ENCODE measurements at places on chromosomes 11 and 22.

DNA sequence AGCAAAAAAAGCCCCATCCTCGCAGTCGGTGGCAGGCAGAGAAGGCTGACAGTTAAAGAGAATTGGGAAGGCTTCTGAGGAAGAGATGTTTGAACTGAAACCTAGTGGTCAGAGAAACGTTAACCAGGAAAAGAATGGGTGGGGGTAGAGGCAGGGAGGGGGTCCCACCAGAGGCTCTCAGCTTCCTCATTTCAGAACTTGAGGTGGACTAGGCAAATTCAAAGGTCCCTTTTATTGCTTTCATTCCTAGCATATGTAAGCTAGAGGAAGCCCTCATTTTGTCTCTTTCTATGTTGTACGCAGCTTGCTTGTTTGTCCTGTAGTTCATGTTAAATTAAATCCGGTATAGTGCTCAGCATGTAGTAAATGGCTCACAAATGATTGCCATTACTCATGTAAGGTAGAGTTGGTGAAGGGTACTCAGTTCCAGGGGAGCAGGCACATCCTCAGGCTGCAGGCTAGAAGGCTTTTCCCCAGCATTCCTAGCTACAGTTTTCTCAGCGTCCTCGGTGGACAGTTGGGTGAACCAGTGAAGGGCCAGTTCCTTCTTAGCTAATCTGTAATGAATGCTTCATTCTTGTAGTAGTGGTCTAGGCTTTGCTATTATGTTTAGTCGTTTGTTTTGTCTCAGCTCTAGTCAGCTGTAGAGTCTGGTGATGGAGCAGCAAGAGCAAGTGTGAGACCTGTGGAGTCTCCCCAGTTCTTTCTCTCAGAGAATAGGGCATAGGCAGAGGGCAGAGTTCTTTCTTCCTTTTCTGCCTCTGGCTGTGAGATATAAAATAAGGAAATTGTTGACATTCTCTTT is 58.6 kb downstream of the UVRAG start:
- no peak for DNase-seq

DNA sequence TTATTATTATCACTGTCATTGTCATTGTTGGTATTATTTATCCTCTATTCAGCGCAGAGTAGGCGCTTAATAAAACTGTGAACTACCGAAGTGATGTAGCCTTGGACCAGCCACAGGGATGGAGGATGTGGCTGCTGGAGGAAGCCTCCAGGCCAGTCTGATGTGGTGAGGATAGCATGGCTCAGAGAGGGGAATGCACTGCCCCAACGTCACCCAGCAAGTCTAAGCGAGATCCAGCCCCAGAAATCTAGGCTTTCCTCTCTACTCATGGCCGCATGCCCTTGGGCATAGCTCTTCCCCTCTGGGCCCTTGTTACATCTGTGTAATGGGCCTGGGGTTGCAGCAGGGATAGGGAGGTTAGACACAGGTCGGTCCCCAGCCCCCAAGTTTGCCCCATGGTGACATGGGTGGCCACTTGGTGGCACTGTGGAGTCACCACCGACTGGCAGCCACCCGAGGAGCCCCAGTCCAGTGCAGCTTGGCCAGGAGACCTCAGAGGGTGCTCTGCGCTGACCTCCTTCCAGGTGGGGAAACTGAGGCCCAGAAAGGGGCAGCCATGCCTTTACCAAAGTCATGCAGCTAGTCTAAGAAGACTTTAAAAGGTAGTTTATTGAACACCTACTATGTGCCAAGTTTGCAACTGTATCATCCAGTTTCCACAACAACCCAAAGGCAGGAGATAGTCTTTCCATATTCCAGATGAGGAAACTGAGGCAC is 395.7 kb downstream of the MN1 start:
- DNase-seq: no peak

GRCh38 chr11:12017243-12017678 is 8.8 kb upstream of the DKK3 start:
- peak; percentile 70 for DNase-seq

DNA sequence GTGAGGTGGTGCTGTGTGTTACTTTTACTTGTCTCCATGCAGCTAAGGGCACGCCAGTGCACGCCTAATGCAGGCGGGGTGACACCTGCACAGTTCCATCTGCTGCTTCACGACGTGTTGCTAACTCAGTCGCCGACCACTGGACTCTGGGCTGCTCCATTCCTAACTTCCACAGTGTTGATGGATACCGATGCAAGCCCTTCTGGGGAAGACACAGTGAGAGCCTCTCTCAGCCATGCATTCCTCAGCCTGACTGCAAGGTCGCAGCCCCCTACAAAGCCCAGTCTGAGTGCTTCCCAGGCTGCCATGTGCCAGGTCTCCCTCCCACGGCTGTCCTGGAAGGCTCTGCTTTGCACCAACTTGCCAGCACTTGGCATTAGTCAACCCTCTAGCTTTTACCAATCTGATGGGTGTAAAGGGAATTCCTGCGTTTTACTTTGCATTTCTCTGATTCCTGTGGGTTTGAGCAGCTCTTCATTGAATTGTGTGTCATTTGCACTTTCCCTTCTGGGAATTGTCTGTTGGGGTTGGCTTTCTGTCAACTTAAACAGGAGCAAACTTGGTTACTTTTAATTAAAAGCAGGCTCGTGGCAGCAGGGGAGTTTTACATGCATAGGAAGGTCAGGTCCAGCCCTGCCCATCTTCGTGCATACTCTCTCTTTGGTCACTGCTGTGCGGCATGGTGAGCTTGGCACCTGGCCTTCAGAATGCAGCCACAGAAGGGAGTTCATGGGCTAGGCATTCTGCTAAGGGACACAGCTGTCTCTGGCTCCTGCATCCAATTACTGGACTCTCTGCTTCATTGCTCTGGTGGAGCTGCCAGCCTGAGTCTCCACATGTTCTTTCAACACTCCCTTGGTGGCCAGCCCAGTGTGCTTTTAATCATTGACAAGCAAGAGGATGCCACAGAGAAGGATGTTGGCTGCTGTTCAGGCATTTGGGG is 34.6 kb upstream of the SHANK2 start:
- peak; percentile 99 for DNase-seq

- DNase-seq: peak; percentile 85
Measured at GRCh38 chr11:126800009-126800408, 200.6 kb downstream of the KIRREL3 start.

DNA sequence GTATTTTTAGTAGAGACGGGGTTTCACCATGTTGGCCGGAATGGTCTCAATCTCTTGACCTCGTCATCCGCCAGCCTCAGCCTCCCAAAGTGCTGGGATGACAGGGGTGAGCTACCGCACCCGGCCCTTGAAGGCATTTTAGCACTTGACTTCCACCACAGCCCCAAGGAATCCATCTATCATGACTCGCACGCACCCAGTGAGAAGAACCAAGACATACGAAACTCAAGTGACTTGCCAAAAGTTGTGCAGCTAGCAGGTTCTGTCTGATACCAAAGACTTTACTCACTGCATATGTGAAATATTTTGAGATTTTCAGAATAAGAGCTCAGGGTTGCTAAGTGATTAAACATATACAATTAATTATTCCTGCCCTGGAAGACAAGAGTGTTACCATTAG is 21.0 kb downstream of the FLI1 start:
- peak; percentile 97 for DNase-seq

DNA sequence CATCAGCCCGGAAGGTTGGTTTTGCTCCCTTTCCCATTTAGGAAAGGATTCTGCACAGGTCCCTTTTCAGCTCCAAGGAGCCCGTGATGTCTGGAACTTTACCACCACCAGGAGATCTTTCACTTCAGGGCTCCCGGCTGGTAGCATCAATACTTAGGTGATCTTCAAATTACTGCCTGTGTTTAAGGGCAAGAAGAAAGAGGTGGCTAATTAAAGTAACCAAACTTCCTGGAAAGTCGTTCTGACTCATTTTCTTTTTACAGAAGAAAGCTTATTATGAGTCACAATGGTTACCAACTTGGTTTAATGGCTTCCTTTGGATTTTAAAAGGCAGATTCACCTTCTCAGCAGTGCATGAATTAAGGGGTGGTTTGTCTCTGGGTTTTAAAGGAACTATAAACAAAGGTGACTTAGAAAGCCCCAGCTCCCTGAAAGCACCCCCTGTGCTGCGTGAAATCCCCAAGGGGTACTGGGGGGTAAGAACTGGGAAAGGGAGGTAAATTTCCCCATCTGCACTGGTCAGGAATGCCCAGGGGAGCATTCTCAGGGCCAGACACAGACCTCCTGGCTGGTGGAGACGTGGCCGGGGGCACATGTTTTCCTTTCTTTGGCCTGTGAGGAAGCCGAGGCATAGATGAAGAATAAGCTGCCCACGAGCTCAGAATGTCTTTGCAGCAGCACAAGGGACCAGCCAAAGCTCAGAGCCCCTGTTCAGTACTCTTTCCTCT is 8.8 kb downstream of the POU2F3 start:
- no peak for DNase-seq

GRCh38 chr22:48842976-48843375 is 984.7 kb downstream of the BRD1 start:
- no peak for DNase-seq

- DNase-seq: no peak
Measured at GRCh38 chr22:24337894-24338645, 67.4 kb downstream of the SPECC1L start.

GRCh38 chr11:5476186-5476819 is 12.2 kb upstream of the OR52D1 start:
- DNase-seq: no peak

- no peak for DNase-seq
Measured at GRCh38 chr11:2582351-2582945, 117.3 kb downstream of the KCNQ1OT1 start.

DNA sequence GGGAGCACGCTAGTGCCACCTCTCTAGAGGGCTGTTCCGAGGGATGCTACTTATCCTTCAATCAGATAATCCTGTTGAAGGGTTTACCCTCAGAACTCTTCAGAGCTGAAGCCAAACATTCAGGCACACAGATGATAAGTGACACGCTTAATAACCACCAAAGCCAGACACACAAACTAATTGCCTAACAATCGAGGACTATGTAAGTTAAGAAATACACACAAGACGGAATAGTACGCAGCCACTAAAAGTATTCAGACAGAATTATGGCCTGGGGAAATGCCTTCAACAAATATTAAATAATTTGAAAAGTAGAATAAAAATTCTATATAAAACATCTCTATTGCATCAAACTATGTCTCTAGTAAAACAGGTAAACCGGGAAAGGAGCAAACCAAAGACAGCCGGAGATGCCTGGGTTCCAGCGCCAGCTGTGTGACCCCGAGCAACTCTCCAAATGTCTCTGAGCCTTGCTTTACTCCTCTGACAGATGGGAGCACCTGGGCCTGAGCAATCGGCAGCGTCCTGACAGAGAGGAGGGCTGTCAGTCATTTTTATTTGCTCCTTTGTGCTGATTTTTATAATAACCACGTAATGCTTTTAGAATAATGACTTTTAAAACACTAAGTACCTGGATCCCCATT is 11.3 kb downstream of the LRFN4 start:
- DNase-seq: no peak

DNA sequence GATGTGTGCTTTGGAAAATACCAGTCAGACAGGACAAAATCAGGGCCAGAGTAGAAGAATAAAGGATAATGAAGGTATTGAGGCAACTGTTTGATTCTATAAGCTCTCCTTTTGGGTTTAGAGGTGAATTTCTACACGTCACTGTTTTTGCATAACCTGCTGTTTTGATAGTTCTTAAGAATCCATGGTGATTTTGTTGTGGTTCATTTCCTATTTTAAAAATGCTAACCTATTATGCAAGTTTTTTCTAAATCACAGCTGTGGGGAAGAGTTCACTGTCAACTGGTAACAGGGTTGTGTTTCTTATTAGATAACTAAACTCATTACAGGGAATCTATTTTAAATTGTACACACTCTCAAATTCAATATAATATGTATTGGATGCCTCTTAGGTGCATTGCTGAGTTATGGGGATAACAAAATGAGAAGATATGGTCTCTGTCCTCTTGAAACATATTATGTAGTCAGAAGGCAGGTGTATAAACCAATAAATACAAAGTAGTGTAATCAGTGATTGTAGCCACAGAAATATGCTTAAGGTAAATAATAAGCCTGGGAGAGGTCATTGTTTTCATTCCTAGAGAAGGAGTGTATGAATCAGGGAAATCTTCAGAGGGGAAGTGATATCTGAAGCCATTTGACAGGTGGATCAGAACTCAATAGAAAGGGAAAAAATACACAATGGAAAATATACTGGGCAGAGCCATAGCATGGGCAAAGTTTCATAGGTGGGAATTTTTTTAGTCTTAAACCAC is 192.5 kb downstream of the FAT3 start:
- no peak for DNase-seq

GRCh38 chr22:21917181-21917958 is 35.3 kb downstream of the PPM1F start:
- DNase-seq: no peak

GRCh38 chr11:122954455-122954854 is 27.2 kb downstream of the BSX start:
- no peak for DNase-seq

DNA sequence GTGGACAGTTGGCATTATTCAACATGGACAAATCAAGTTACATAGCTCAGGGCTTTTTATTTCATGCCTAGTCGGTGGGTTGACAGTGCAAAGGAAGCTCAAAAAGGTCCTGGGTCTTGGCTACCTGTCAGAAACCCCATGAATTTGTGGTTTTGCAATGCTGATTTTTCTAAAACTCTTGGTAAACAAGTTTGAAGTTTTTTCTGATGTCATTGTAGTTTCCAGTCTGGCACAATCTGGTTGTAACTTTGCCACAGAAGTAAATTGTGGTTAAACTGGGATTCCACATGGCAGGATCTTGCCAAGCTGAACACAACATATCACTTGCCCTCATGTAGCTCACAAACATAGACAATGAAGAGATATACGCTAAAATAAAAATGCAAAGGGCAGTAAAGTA is 100.8 kb downstream of the EHF start:
- DNase-seq: no peak

- no peak for DNase-seq
Measured at GRCh38 chr22:27466229-27466628, 335.3 kb downstream of the MN1 start.

DNA sequence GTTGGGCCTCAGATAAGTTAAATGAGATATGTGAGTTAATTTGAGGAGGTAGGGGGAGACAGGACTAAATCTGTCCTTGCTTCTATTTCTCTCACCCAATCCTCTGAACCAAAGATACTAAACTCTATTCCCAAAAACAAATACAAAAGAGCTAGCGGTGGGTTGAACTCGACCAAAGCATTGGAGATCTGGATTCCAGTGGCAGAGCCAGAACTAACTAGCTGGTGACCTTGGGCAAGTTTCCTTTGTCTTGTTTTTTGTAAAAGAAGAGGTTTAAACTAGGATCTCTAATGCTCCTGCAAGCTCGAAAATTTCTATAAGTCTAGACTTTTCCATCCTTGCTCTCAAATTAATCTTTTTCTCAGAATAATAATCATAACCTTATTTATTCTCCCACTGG is 1.5 kb downstream of the ME3 start:
- no peak for DNase-seq

- no peak for DNase-seq
Measured at GRCh38 chr22:23128269-23129108, 13.3 kb downstream of the RSPH14 start.

- DNase-seq: no peak
Measured at GRCh38 chr22:25167082-25167481, 32.6 kb upstream of the CRYBB3 start.

- no peak for DNase-seq
Measured at GRCh38 chr11:85758026-85758425, 52.9 kb downstream of the SYTL2 start.

GRCh38 chr11:120108785-120109168 is 29.1 kb downstream of the TRIM29 start:
- DNase-seq: no peak

DNA sequence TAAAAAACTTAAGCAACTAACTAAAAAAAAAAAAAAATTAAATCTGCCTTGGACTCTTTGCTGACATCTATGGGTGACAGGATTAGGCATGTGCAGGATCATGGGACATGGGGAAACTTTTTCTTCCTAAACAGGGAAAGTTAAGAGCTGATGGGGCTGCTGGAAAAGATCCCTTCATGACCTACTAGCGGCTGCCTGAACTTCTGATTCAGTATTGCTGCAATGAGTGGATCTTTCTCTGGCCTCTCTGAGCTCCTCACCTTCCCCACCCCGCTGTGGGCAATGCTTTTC is 25.0 kb downstream of the OR5A2 start:
- DNase-seq: no peak

All from GM04503 (cell line).